Left kidney (tissue), 8 donors: ENCODE measurements at places on chromosomes 4 and X. TPM values are rescaled to one million over a fixed set of nuclear protein-coding genes. Genes with fewer than 3 reads are reported as not detected.

Gene CFAP99
- polyA plus RNA-seq, result 0.80 TPM

Gene HELT
- polyA plus RNA-seq, result not detected

Gene SMIM31
- polyA plus RNA-seq, result 0.86 TPM

GRCh38 chr4:127240764-127241105, 392.0 kb upstream of the INTU start:
- no peak for DNase-seq

Gene TEX13C
- polyA plus RNA-seq, result not detected

- DNase-seq, result no peak
These were observed 127.2 kb upstream of the GPC4 start for GRCh38 chrX:133542476-133542875.

GRCh38 chr4:143421609-143422008, 84.9 kb downstream of the GAB1 start:
- DNase-seq, result no peak

- DNase-seq, result no peak
These were observed 38.5 kb downstream of the ELF4 start for GRCh38 chrX:130071611-130072344.

DNA sequence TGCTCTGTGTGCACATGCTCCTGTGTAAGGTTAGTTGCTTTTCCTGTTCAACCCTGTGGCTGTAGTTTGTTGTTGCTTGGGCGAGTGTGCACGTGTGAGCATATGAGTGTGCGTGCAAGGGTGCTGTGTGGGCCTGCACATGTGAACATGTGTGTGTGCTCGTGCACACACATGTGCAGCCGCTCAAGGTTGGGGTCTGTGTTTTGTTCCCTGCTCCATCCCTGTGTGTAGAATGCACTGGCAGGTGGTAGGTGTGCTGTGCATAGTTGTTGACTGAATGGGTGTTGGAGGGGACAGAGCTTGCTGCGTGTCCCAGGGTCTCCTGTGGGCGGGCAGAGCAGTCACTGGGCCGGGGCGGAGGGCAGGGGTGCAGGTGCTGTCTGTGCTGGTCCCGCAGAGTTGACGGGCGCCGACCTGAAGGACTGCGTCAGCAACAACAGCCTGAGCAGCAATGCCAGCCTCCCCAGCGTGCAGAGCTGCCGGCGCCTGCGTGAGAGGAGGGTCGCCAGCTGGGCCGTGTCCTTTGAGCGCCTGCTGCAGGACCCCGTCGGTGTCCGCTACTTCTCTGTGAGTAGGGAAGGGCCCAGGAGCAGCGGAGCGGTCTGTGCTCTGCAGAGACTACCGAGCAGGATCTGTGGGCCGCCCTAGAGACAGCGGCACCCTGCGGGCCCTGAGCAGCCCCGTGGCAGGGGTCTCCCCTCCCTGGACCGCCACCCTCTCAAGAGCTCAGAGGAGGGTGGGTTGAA, 27.9 kb upstream of the HGFAC start:
- DNase-seq, result no peak

- no peak for DNase-seq
These were observed 5.5 kb upstream of the C4orf50 start for GRCh38 chr4:6023731-6024130.

DNA sequence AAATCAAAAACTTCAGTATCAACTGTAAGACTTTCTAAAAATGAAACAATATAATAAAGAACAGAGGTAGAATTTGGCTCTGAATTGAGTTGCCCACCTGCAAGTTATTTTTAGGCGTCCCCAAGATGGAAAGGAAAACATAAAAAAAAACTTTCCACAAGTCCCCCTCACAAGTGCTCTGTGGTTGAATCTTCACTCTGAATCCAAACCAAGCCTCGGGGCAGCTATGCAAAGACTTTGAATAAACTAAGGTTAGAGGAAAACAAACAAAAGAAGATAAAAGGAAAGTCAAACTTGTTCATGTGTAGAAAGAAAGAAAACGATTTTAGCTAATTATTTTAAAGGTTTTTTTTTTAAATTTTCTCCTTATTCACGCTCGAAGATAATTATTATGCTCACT, 372.4 kb upstream of the SLIT2 start:
- no peak for DNase-seq

DNA sequence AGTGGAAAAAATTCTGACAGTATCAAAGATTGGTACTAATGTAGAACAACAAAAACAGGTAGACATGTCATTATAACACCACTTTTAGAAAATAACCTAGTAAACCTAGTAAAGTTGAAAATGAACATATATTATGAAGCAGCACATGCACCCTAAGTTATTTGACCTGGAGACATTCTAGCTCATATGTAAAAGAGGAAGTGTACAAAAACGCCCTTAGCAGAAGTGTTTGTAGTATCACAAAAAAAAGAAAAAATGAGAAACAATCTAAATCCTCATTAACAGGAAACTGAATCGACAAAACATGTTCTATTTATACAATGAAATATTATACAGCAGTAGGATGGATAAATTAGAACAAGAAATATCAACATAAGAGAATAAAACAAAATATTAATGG, 318.9 kb upstream of the PPP1R2C start:
- no peak for DNase-seq

GRCh38 chr4:38114386-38115150, 154.4 kb downstream of the PTTG2 start:
- no peak for DNase-seq

- no peak for DNase-seq
These were observed 72.1 kb downstream of the AMOT start for GRCh38 chrX:112768563-112768962.

GRCh38 chrX:2183193-2183725, 317.5 kb downstream of the DHRSX start:
- no peak for DNase-seq

Gene L1CAM
- polyA plus RNA-seq, result 46.9 TPM

Gene PPARGC1A
- 32.8 TPM for polyA plus RNA-seq

Gene RASL11B
- polyA plus RNA-seq, result 40.5 TPM

DNA sequence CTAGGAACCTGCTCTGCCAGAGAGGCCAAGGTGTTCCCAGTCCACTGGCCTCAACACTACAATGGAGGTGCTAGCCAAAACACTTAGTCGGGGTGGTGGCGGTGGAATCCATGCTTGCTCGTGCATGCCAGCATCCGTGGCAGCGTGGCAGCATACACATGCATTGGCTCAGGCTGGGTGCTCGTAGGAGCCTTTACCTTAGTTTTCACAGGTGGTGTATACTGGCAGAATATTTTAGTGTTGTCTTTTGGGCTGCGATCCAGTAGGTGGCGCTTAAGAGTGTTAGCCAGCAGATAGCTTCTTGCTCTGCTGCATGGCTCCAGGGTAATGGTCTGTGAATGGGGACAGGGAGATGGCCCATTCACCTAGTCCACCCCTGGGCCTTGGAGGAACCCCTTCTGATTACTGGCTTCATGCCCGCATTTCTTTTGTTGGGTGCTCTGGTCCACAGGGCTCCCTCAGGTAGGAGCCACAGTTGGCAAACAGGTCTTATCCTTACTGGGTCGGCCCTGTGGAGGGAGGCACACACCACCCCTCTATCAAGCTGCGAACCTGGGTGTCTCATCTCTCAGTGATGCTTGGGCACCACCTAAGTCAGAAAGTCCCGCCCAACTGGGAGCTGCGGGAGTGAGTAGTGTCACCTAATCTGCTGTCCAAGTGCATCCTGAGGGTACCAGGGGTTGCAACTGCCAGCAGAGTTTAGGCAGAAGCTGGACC, 40.0 kb downstream of the RIPPLY1 start:
- DNase-seq, result peak; percentile 2

DNA sequence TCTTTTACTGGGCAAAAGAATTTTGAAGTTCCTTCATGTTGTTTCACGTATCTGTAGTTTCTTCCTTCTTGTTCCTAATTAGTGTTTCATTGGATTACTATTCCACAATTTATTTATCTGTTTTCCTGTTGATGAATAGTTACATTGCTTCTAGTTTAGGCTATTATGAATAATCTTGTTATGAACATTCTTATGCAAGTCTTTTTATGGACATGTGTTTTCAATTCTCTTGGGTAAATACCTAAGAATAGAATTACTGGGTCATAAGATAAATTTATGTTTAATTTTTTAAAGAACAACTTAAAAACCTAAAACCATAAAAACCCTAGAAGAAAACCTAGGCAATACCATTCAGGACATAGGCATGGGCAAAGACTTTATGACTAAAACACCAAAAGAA, 70.9 kb upstream of the RXFP1 start:
- no peak for DNase-seq

Gene GPM6B
- polyA plus RNA-seq, result 21.5 TPM

- no peak for DNase-seq
These were observed 153.0 kb upstream of the RPS6KA6 start for GRCh38 chrX:84340968-84341367.

- DNase-seq, result no peak
These were observed 250.9 kb downstream of the TENM3 start for GRCh38 chr4:182494103-182494502.

Gene CLCN4
- polyA plus RNA-seq, result 5.2 TPM

DNA sequence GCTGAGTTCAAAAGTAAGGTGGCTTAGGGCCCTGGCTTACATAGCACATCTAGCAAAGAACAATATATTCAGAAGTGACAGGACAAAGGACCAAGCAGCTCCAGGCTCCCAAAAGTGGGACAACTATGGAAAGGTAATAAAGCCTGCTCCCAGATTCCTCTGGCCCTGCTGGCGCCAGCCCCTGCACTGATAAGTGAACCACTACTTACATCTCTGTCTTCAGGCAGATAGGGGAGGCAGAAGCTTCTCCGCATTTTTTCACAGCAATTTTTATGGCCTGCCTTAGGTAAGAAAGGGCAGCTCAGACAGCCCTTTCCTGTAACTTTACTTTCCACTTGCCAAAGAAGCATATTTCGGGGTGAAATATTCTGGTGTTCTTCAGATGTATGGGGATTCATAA, 83.9 kb downstream of the MTNR1A start:
- DNase-seq, result no peak

Gene RAB39B
- polyA plus RNA-seq, result 4.0 TPM

GRCh38 chrX:39409246-39409917, 608.1 kb downstream of the MID1IP1 start:
- DNase-seq, result no peak

GRCh38 chrX:129540722-129541184, 694 bp downstream of the OCRL start:
- DNase-seq, result no peak

Gene TMEM165
- 101 TPM for polyA plus RNA-seq

Gene PNCK
- 7.5 TPM for polyA plus RNA-seq

DNA sequence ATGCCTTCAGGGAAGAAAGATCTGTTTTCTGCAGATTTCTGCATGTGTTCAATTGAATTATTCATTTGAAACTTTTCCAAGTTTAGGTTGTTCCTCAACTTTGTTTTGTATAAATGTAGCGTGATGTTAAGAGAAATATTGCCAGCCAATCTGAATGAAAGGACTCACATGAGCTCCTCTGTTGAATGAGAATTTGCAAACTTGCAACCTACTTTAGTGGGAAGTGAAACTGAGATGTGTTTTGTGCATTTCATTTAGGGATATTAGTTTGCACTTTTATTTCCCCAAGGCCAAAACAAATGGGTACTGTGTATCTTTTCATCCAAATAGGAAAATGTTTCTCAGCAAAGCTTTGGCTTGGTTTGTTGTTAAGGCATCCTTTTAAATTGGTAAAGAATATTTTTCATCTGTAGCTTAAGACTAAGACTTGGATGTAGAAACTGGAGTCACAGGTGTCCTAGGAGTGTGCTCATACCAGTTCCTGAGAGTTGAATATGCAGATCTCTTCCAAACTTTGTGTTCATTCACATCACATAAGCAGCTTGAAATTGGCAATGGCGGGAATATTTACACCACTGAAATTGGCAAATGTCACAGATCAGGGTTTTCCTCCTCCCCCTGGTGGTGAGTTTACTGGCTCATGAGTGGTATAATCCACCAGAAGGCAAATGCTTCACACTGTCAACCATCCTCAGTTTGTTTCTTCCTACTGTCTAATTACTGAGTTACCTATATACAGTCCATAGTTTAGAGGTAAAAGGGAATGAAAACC, 193.6 kb upstream of the BANK1 start:
- DNase-seq, result no peak

DNA sequence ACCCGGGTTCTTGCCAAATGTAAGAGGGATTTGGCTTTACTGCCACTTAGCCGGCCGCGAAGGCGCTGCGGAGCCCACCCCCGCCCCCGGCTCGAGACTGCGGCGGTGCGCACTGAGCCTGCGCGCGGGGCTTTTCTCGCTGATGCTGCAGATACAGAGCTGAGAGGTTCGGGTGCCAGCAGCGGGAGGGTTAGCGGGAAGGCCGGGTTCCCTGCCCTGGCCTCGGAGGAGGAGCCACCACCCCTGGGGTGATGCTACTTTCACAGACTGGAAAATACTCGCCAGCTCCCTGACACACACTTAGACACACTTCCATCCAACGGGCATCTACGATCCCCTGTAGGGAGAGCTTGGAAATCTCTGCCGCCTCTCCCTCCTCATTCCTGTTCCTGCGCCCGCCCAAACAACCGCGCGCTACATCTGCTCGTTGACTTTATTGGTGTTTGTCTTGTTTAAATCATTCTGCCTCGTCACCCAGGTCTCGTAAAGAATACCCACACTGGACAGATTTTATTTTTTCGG, 2.1 kb upstream of the PCDH7 start:
- peak; percentile 60 for DNase-seq

DNA sequence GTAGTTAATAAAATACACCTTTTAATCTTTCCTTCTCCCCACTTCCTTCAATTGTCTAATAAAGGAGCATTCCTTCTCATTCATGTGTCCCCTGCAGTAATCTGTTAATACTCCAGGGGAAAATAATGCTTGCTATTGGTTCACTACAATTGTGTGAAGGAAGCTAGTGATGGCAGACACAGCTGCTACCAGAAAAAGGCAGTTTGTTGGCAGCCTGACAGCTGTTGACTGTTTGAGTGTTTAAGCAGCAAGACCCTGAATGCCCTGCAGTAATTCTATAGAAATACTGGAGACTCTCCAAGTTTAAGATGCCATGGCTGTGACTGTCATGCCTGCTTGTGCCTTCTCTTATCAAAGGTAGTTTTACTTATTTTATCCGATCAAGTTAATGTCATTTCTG, 359.5 kb downstream of the C4orf33 start:
- DNase-seq, result no peak

Gene CLDN34
- polyA plus RNA-seq, result 0.18 TPM

GRCh38 chr4:165656399-165656798, 216.6 kb upstream of the TLL1 start:
- no peak for DNase-seq
